HFFc6 (cell line): ENCODE measurements at places on chromosomes 16 and 17.

DNA sequence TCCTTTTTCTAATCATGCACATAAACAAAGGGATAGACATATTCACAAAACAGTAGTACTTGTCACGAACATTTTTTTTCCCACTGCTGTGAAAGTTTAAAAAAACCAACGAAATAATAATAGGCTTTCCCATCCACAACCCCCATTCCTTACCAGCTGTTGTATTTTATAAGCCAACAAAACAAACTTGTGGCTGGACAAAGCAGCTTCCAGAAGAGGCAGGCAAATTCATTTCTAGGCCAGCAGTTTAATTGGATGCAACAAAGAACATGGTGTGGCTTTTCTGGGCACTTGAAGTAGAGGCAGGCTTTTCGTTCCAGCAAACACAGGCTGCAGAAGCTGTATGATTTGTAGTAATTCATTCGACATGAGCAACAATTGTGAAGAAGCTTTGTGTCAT is 56.0 kb upstream of the FAM20A start:
- no peak for DNase-seq

DNA sequence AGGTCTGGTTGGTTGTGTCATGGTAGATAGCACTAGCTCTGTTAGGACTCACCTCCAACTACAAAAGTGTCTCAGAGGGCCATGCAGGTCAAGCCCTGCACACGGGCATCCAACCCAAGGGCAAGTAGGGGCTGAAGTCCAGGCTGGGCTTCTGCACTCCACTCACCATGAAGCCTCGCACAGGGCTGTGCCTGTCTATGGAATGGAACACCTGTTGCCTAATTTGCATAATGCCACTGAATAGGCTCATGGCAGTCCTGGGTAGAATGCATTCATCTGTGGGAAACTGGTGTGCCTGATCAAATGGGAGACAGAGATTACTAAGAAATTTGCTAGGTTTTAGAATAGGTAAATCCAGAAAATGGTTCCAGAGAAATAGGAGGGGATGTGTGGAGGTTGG is 8.0 kb upstream of the AKAP1 start:
- DNase-seq, result no peak

- peak; percentile 46 for DNase-seq
Observed at GRCh38 chr16:58843675-58844074, 109.6 kb upstream of the GOT2 start.

DNA sequence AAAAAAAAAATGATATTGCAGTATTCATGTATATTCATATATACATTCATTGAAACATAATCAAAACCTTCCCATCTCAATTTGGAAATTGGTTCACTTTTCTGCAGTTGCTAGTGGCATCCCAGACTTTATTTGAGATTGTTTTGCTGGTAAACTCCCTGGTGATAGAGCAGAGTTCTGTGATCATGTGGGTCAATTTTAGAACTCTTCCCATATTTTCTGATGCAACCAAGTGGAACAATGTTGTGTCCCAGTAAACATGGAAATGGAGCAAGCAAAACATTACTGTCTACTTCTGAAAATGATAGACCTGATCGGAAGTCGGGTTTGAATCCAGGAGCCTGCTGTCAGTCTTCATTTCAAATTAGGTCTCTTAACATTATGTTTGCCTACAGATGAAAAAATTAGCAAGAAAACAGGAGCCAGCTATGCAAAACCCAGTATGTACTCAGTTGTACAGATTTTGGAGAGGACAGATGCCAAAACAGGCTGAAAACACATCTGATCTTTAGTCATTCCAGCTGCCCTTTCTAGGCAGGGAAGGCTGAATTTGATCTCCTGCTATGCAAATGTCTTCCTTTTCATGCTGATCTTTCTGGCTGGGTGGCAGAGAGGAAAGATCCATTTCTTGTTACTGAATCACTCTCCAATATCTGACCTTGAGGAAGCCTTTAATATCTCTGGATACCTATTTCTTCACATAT is 786.6 kb upstream of the SOX9 start:
- no peak for DNase-seq

- DNase-seq, result no peak
Observed at GRCh38 chr17:71107136-71107535, 937.8 kb downstream of the KCNJ2 start.

DNA sequence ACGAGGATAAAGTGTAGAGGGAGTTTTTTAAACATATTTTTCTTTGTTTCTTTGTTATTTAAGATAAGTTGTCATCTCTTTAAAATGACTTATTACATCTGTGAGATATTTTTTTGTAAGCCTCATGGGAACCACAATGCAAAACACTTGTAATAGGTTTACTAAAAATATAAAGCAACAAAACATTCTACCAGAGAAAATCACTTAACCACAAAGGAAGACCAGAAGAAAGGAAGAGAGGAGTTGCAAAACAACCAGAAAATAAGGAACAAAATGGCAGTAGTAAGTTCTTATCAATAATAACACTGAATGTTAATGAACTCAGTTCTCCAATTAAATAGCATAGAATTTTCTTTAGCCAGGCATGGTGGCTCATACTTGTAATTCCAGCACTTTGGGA is 22.9 kb downstream of the DHRS7B start:
- DNase-seq, result no peak

DNA sequence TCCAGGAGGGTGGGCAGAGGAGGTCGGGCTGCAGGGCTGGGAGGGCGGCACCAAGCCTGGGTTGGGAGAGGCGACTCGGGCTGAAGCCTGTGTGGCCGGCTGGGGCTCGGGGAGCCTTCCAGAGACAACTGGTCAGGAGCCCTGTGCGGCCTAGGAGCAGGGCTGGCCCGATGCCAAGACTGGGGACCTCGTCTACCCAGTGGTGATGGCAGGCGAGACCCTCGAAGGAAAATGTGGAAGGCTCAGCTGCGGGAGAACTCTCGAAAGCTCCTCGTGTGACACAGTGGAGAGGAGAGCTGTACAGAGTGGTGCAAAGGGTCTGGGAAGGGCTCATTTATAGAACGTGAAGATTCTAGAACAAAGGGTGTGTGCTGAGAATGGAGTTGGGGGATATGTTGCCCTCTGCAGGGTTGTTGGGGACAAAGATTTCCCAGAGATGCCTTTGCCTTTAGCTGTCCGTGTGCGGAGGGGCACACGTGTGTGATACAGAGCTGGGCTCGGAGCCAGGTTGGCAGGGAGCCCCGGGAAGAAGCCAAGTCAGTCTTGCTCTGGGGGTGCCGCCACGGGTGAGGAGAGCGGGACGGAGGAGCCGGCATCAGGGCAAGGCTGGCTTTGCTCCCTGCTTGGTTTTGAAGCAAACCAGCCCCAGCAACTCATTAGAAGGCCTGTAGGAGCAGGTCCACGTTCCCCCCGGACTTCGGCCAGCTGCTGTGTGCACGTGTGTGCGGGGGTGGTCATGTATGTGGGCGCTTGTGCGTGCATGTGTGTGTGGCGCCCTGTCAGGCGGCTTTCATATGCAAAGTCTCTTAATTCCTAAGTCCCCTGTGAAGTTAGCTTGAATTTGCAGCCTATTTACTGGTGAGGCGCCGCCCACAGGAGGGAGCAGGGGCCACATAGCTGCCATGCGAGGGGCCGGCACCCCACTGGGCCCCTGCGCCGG is 132.4 kb upstream of the CHMP6 start:
- peak; percentile 94 for DNase-seq
